ENCODE measurements at places on chromosomes 2 and 18.
A peak's percentile ranks its signal among the peaks of the same experiment; 100 is the strongest.

DNA sequence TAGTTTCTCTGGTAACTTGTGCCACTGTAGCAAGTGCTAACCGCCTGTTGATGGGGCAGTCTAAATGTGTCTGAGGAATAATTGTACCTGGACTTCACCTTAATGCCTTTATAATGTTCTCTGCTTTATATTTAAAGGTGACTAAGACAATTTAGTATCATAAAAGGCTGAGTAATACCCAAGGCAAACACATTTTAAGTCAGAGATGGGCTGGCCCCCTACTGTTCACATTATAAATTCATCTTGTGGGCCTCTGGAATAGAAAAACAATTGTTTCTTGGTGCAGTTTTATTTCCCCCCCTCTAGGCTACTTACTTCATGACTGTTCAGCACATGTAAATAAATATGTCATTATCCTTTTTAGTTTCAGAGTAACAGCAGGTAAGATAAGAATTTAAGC is 559.3 kb upstream of the PIK3C3 start:
- DNase-seq, result no peak

GRCh38 chr2:30475542-30475941 is 28.5 kb downstream of the LCLAT1 start:
- no peak for DNase-seq

- peak; percentile 55 for DNase-seq
These were observed 591 bp downstream of the ASXL2 start for GRCh38 chr2:25877431-25878360.

- DNase-seq, result no peak
These were observed 243.7 kb downstream of the TDRD15 start for GRCh38 chr2:21367421-21367820.

- no peak for DNase-seq
These were observed 152.3 kb downstream of the USP34 start for GRCh38 chr2:61318553-61318952.

DNA sequence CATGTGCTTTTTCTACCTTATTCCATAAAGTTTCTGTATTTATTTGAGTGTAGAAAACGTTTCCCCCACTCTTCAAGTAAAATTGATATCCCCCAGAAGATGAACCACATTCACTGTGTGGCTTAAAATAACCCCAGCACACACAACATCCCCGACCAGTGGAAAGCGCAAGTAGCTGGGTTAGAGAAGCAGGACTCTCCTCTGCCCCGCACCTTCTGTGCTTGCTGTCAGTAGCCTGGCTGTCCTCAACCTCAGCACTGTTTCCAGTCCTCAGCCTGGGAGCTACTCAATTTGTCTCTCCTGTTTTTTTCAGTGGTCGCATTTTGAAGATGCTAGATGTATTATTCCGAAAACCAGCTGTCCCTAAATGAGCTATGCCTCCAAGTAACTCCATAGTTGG is 18.0 kb upstream of the ST8SIA3 start:
- no peak for DNase-seq

DNA sequence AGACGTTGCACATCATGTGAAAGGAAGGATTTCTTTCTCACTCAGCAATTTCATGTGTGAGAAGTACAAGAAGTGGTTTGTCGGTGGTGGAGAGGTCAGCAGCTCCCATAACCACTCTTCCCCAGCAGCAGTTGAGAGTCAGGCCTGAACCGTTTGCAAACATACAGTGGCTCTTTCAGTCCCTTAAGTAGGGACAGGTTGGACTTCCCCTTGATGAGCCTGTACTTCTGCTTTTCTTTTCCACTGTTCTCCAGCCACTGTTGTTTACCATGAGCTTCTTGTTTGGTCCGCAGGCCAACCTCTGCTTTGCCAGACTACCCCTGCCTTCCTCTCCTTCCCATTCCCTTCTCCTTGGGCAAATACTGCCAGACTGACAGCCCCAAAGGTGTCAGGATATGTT is 391.3 kb upstream of the CELF4 start:
- DNase-seq, result no peak

DNA sequence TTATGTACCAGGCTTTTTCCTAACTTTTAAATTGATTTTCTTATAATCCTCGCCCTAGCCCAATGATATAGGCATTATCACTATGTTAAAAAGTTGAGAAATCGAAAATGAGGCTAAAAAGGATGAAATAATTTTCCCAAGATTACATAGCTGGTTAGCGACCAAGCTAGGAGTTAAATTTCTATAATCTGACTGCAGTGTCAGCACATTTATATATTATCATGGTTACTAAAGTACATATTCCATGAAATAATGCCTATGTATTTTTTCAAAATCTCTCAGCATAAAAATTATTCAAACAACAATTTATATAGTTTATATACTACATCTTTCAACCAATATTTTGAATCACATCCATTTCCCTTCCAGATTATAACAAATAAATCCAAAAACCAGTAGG is 317.3 kb upstream of the TFPI start:
- DNase-seq, result no peak
